ENCODE measurements at places on chromosomes 2 and 18.

DNA sequence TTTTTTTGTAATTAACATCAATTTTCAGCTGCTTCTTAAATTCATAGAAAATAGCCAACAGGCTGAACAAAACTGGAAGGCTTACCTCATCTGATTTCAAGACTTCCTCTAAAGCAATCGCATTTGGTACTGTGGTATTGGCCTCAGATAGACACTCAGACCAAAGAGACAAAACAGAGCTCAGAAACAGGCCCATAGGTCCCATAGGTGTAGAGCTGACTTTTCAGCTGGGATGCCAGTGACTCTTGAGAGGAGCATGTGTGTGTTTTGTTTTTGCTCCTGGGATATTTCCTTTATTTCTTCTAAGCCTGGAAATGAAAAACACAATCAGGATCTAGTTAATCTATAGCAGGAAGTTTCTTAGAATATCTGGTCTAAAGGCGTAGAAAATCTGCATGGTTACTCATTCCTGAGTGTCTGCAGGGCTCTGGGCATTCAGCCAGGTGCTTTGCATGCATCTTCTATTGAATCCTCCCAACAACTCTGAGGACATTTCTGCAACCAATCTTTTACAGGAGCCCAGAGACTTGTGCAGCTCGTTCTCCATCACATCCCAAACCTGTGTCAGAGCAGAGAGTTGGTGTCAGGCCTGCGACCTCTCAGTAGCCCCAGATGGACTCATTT is 190.8 kb downstream of the RTP5 start:
- DNase-seq, result peak; percentile 70

GRCh38 chr2:25310965-25311864 is 30.5 kb downstream of the DNMT3A start:
- DNase-seq, result no peak

- DNase-seq, result no peak
Observed at GRCh38 chr2:206345606-206346005, 71.1 kb downstream of the ZDBF2 start.

DNA sequence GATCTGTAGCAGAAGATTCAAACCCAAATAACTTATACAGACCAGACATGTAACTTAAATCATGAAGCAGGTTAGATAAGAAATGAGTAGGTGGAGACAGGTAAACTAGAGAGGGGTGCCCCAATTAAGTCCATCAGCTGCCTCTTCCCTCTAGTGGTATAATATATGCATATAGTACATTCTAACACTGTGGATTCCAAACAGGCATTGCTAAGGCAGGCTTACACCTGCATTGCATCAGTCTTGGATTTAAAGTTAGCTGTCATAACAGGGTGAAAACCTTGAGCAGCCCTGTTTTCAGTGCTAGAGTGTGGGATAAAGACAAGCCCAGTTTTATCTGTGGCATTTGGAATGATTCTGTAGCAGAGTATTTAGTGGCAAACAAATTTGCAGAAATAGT is 63.4 kb downstream of the NYAP2 start:
- DNase-seq, result peak; percentile 1

GRCh38 chr2:172086241-172087206 is 1.2 kb downstream of the DLX1 start:
- DNase-seq, result no peak

DNA sequence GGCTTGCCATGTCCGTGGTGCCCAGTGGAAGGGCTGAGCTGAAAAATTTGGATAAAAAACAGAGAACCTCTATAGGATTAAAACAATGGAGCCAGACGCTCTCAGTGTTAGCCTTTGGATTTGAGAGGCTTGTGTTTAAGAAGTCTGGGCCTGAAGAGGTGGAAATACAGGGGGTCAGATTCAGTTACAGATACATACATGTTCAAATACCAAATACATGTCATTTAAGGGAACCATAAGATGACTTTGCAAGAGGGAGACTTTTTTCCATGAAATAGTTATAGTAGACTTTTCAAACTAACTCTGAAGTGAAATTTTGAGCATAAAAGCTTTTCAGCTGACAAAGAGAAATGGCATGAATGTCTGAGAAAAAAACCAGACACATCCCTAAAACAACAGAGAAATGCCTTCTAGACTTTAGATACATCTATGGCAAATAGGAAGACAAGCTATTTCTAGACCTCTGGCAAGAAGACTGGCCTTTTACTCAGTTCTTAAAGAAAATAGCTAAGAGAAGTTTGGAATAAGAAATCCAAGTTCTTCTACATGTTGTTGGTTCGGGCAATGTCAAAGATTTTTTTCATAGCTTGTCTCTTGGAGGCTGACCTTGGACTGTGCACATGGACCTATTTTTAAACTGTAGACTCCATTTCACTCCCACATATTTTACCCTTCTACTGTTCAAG is 112.9 kb downstream of the LTBP1 start:
- no peak for DNase-seq

- DNase-seq, result no peak
Observed at GRCh38 chr2:240895656-240896388, at the start of gene MAB21L4. MAB21L4 (minus strand) TSS chr2:240896156; CDS start chr2:240895997, 159 bp downstream.

- no peak for DNase-seq
Observed at GRCh38 chr2:61320181-61320580, 150.7 kb downstream of the USP34 start.

GRCh38 chr2:144131042-144131441 is 388.9 kb downstream of the ZEB2 start:
- DNase-seq, result no peak

GRCh38 chr2:57510704-57511103 is 535.9 kb upstream of the VRK2 start:
- DNase-seq, result no peak

- no peak for DNase-seq
Observed at GRCh38 chr2:96156011-96156820, 11.0 kb upstream of the DUSP2 start.

GRCh38 chr18:79953971-79954651 is 2.7 kb upstream of the SLC66A2 start:
- no peak for DNase-seq

GRCh38 chr2:54394392-54394791 is 61.7 kb upstream of the SPTBN1 start:
- no peak for DNase-seq

- no peak for DNase-seq
Observed at GRCh38 chr2:64789466-64790320, 136.0 kb upstream of the SERTAD2 start.

DNA sequence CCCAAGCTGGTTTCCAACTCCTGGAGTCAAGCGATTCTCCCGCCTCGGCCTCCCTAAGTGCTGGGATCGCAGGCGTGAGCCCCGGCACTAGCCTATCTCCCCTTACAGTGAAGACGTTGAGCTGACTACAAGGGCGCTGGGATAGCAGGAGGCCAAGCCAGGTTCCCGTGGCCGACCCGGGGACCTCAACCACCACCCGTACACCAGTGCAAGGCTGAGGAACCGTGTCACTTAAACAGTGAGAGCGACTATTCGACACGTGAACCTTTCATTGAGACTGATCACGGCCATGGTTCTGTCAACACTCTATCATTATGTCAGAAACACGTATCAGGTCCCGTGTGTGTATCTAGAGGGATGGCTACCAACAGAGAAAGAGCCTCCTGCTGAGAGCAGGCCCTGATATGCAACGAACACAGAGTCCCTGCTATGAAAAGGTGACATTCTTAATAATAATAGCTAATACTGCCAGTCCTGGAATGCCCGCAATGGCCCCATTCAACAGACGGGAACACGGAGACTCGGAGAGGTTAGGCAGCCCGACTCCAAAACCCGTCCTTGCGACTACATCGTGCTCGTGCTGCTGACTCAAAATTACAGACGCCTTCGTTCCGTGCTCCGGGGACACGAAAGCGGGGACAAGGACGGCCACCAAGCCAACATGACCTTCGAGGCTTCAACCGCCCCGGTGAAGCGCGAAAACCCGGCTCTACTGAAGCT is 833 bp downstream of the AFG3L2 start:
- no peak for DNase-seq

DNA sequence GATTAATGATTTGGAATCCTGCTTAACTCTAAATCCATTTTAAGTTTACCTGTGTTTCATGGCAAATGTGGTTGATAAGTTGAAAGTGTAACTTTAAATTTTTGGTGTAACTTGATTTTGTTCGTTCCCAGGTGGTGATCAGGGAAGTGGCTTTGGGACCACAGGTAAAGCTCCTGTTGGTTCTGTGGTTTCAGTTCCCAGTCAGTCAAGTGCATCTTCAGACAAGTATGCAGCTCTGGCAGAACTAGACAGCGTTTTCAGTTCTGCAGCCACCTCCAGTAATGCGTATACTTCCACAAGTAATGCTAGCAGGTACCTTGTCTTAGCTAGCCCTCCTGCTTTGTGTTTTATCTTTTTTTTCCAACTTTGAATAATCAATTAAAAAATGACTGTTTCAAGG is 62.8 kb downstream of the AGFG1 start:
- no peak for DNase-seq

DNA sequence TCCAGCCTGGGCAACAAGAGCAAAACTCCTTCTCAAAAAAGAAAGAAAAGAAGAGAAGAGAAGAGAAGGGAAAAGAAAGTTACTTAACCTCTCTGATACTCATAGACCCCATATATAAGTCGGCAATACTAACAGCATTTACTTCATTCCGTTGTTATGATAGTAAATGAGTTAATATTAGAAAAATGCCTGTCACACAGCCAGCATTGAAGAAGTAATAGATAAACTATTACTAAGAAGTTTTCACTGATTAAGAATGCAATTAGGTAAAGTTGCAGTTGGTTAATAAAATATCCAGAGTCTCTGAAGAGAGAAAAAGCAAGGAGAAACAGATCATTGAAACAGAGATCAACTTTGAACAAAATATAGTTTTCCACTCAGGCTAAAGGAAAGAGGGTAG is 161.3 kb upstream of the UBE2E3 start:
- no peak for DNase-seq

DNA sequence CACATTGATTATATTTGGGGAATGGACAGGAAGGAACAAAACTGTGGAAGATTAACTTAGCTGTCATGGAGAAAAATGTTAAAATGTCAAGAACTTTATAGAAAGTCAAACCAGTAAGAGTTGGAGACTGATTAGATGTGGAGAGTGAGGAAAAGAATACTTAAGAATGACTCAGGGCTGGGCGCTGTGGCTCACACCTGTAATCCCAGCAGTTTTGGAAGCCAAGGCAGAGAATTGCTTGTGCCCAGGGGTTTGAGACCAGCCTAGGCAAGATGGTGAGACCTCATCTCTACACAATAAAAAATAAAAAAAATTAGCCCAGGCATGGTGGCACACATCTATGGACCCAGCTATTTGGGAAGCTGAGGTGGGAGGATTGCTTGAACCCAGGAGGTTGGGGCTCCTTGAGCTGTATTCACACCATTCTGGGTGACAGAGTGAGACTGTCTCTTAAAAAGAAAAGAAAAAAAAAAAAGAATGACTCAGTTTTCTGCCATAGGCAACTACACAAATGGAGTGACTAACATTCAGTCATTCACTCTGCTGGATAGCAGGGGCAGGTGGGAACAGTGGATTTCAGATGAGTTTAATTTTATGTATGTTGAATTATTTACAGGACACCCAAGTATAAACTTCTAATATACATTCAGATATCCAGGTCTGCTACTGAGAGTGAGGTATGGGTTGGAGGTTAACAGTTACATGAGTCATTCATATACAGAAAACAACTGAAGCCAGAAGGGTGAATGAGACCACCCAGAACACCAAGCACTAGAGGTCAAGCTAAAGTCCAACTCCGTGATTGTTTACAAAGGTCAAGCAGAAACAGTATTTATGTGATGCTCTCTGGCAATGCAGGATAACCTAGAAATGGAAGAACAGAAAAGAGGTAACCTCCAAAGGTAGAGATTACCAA is 33.9 kb downstream of the ORC2 start:
- DNase-seq, result no peak

DNA sequence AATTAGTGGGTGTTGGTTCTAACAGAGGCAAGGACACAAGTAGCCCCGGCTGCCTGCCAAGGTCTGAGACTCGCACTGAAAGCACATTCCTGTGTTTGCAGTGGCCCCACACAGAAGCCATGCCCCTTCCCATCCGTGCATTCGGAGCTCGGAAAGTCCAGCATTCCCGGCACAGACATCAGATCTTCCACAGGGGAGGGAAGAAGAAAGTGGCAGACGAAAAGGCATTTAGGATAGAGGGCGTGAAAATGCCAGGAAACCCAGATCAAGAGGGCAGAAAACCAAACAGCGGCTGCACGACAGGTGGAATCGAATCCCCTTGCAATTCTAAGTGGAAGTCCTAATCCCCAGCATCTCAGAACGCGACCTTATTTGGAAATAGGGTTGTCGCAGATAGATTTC is 105.5 kb upstream of the ASB18 start:
- no peak for DNase-seq

DNA sequence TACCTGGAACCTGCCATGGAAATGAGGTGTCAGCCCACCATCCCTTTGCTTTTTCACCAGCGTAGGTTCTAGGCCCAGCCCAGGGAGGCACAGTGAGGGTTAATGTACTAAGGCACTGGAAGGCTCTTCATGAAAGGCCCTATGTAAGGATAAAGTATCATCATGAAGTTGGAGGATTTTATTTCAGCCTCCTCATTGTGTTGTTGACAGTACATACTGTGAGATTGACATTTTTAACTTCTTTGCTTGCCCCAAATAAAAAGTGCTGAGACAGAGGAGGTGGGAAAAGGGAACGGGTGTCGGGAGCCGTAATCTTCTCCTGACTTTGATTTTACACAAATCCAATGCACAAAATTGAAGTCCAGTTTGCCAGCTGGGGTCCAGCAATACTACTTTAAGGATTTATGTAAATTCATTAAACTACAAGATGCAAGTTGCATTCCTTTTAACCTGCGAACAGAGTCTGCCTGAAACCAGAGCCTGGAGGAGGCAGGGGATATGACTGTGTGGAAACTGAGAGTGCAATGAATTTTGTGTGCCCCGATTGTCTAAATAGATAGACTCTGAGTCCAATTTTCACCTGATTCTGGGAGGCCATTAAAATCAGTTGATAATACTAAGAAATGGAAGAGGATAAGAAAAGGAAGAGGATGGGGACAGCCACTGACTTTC is 5.4 kb upstream of the NCKAP5 start:
- no peak for DNase-seq

DNA sequence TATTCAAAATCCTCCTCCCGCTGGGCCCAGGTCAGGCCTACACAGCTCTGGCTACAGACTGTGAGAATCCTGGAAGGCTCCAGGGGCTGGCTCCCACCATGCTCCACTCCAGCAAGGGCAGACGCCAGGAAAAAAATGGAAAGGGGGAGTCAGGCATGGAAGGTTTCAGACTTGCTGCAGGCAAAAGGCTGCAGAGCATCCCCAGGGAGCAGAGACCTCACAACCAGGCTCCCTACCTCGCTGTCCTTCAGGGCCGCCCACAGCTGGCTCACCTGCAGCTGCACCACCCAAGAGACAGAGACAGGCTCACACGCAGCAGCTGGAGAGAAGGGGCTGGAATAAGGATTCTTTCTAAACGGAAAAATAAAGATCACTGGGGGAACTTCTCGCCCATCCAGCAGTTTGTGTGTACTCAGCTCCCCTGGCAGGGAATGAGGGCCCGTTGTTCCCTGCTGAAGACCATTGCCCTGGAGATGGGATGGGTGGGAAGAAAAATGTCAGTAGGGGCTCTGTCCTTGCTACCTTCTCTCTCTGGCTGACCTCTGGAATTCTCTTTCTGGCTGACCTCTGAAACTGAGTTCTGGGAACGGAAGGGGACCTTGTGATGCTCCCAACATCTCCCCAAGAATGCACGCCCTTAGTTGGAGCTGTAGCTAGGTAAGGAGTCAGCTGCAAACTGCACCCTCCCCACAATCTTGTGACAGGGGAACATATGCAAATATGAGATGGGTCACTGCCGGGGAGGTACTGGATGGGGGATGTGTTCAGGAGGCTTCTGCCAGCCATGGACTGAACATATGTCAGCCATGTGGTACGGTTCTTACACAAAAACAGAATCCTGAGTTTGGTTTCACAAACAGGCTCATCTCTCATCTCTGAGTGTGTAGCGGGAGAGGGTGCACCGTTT is 34.5 kb downstream of the BCL2 start:
- no peak for DNase-seq

Measured in fibroblast of skin of left quadriceps (primary cell).